Esophagus mucosa (tissue), 1 donor: ENCODE measurements at places on chromosomes 16 and 17. TPM values are rescaled to one million over a fixed set of nuclear protein-coding genes. Genes with fewer than 3 reads are reported as not detected.

GRCh38 chr16:25052530-25052929, 37.4 kb upstream of the ARHGAP17 start:
- ATAC-seq = no peak

CDR2 gene
- total RNA-seq = 3.6 TPM

- ATAC-seq = peak; percentile 57
These were observed 49.4 kb upstream of the SREBF1 start for GRCh38 chr17:17886226-17886625.

DNA sequence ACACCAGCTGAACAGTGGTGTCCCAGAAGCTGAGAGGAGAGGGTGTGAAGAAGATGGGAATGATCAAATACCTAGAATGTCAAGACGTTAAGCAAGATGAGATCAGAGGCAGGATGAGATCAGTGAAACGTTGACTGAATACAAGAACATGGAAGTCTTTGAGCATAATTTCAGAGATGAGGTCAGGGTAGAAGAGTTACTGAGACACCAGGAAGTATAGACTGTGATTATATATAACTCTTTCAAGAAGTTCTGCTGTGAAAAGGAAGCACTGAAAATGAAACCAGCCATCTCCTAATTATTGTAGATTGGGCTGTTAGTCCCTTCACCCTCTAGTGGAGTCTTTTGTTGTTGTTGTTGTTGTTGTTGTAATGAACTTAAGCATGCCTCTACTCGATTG, 9.1 kb downstream of the SHCBP1 start:
- no peak for ATAC-seq

DNA sequence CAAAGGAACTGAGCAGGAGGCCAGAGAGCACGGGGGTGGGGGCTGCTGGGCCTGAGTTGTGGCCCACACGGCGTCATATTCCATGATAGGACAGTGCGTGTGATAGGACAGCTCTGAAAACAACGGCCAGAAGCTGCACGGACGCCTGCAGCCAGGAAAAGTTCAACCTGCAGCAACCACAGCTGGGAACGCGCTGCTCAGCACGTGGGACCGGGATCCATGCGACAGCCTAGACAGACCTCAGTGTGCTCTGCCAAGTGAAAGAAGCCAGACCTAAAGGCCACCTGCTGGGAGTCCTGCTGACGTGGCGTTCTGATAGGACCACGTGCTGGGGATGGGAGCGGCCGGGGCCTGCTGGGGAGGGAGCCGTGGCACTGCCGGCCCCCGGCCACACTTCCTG, 21.6 kb downstream of the CTU2 start:
- ATAC-seq = no peak

DNA sequence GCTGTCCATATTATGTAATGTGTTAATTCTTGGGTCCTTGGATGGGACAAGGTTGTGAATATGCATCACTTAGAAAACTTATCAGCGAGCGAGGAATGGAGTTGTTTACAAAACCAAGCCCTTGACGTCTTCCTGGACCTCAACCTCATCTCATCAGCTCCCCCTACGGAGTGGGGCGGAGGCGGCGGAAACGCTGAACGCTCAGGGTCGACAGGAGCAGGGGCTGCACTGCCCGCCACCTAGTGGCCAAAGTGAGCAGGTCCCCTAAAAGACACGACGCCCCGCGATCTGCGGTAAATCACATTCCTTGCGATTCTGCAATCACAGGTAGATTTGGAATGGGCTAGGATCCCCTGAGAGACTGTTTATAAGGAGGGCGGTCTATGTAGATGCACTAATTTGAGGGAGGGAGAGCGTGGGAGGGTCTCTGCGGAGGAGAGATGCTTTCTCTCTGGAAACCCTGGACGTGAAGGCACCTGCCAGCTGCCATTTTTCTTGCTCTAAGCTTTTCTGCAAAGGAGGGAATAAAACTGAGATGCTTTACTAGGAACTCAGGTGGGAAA, 5.4 kb upstream of the ICAM2 start:
- ATAC-seq = peak; percentile 66

DNA sequence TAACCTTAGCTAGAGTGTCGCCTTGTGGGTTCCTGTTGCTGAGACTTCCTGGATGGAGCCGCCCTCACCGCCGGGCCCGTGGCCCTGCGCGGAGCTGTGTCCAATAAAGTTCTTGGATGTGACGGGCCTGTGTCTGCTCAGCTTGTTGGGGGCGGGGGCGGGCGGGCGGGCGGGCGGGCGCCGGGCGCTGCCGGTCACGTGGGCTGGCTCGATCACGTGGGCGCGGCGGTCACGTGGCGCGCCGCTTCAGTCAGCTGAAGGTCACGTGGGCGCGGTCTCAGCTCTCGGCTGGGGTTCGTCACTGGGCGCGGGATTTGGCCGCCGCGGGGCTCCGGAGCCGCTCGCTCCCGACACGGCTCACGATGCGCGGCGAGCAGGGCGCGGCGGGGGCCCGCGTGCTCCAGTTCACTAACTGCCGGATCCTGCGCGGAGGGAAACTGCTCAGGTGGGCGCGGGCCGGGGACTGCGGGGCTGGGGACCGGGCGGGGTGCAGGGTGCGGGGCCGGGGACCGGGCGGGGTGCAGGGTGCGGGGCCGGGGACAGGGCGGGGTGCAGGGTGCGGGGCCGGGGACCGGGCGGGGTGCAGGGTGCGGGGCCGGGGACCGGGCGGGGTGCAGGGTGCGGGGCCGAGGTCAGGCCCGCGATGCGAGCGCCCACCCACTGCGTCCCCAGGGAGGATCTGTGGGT, at the start of gene AMDHD2:
TSS of gene AMDHD2 (plus strand) at position 275 of the 687 bp plus-strand sequence. CDS start at position 363, 88 bp downstream.
- ATAC-seq = peak; percentile 60

GRCh38 chr17:44331249-44331760, 6.7 kb upstream of the SLC25A39 start:
- ATAC-seq = peak; percentile 6

GRCh38 chr16:65002265-65002664, 119.6 kb downstream of the CDH11 start:
- ATAC-seq = no peak

MYCBPAP gene
- total RNA-seq = 0.40 TPM
